Choroid plexus epithelial cell (primary cell): ENCODE measurements at places on chromosomes 1 and 21.

- peak; percentile 77 for DNase-seq
Observed at GRCh38 chr1:32353886-32354570, 8.3 kb downstream of the FAM229A start.

DNA sequence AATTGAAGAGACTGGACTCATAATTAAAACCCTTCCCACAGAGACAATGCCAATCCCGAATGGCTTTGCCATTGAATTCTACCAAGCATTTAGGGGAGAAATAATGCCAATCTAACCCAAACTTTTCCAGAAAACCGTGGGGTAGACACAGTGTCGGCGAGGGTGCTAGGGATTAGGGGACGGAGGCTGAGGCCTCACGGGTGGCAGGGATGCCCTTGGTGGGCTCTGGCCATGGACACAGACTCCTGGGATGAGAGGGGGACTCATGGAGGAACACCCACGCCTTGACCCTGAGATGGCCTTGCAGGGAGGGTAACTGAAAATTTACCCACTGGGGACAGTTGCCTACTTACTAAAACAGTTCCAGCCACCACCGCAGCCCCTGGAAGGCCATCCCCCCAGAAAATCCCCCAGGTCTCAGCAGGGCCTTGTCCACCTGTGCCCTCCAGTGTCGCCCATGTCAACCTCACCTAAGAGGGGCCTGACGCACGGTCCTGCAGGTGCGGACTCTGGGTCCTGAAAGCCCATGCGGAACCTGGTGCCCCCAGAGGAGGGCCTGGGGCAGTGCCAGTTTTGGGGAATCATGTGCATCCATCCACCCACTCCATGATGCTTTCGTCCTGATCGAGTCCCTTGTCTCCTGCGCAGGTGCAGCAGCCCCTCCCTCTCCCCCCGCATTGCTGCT, 1.9 kb downstream of the KRTAP10-5 start:
- no peak for DNase-seq

GRCh38 chr1:65625528-65625927, 167.2 kb upstream of the PDE4B start:
- DNase-seq, result no peak

DNA sequence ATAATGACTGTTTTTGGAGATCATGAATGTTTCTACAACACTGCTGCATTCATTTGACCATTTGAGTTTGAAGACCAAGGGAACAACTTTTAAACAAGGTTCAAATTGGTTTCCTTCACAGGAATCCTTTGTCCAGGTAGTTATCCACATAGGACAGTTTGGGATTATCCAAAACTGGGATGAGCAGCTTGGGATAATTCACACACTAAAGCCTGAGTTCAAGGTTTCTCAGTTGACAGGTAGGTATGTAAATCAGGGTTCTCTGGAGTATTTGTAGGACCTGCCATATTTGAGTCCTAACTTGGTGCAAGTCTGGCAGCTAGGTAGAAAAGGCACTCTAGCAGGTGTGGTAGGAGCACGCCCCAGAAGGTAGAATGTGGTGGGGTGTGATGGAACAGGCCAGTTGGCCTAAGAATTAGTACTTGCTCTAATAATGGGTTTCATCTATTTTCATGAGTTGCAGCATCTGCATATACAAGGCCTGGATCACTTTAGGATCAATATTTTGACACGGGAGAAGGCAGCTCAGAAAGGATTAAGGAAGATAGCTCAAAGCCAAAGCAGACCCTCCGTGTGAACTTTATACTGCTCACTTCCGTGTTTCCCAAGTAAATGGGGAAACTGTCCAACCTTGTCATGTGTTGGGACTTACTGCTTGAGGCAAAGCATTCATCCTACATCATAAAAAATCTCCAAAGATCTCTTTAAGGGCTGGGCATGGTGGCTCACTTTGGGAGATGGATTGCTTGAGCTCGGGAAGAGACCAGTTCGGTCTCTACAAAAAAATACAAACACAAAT, 14.1 kb upstream of the RAB42 start:
- DNase-seq, result no peak

DNA sequence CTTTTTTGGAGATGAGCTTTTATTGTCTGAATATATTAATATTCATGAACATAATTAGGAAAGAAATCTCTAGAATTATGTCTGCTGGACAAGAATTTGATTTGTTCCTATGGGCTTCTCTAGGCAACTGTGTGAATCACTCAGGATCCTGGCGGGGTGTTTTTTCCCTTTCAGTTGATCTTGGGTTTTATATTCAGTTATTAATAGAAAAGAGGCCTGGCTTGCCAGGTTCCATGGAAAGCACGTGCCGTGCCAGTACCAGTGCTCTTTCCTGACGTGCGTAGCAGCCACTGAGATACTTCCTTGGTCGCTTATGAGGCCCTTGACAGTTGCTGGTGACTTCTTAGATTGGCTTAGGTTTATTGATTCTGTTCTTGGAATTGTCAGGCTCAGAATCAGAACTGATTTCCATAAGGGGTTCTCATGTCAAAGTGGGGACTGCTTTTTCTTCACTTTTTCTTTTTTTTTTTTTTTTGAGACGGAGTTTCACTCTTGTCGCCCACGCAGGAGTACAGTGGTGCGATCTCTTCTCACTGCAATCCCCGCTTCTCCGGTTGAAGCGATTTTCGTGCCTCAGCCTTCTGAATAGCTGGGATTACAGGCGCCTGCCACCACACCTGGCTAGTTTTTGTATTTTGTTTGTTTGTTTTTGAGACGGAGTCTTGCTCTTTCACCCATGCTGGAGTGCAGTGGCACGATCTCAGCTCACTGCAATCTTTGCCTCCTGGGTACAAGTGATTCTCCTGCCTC, 48.7 kb upstream of the KIF1B start:
- DNase-seq, result no peak

GRCh38 chr21:8993284-8993942, 1528.0 kb upstream of the TPTE start:
- DNase-seq, result no peak

GRCh38 chr1:181012203-181012745, 10.4 kb downstream of the STX6 start:
- DNase-seq, result no peak

GRCh38 chr1:34054920-34055319, 110.1 kb downstream of the CSMD2 start:
- no peak for DNase-seq

DNA sequence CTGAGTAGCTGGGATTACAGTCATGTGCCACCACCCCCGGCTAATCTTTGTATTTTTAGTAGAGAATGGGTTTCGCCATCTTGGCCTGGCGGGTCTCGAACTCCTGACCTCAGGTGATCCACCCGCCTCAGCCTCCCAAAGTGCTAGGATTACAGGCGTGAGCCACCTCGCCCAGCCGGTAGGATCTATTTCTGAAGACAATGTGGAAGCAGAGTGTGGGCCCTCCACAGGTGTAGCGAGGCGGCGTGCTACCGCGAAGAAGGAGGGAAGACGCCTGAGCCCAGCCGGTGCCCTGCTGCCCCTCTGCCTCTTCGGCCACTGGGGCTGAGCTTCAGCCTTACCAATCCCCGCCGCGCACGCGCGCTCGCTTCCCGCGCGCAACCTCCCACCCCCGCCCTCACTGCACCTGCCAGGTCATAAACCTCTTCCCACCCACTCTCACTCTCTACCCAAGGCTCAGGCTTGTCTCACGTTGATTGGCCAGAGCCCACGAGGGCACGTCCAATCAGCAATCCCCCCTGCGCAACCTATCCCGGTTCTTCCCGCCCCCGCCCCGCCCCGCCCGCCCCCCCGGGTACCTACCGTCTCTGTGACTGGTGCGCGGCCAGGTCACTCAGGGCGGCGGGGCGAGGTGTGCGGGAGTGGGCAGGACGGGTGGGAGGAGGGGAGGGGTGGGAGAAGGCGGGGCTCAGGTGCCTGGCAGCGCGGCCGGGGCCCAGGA, 409 bp upstream of the HOOK1 start:
- peak; percentile 1 for DNase-seq

DNA sequence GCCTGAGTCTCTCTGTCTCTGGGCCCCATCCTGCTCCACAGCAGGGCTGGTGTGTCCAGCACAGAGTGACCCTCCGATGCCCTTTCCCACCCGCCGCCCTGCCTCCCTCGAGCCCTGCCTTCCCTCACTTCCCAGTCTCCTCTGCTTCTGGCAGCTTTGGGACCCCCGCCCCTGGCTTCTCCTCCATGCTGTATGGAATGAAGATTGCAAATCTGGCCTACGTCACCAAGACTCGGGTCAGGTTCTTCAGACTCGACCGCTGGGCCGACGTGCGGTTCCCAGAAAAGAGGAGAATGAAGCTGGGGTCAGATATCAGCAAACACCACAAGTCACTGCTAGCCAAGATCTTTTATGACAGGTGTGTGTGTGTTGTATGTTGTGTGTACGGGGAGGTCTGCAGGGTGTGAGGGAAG, 14.3 kb downstream of the MOV10 start:
- DNase-seq, result peak; percentile 67

DNA sequence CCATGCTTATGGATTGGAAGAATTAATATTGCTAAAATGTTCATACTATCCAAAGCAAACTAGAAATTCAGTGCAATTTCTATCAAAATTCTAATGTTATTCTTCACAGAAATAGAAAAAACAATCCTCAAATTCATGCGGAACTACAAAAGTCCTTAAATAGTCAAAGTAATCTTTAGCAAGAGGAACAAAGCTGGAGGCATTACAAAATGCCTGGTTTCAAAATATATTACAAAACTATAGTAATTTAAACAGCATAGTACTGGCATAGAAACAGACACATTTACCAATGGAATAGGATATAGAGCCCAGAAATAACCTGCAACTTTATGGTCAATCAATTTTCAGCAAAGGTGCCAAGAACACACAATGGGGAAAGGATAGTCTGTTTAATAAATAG, 3.8 kb downstream of the CTSS start:
- no peak for DNase-seq

DNA sequence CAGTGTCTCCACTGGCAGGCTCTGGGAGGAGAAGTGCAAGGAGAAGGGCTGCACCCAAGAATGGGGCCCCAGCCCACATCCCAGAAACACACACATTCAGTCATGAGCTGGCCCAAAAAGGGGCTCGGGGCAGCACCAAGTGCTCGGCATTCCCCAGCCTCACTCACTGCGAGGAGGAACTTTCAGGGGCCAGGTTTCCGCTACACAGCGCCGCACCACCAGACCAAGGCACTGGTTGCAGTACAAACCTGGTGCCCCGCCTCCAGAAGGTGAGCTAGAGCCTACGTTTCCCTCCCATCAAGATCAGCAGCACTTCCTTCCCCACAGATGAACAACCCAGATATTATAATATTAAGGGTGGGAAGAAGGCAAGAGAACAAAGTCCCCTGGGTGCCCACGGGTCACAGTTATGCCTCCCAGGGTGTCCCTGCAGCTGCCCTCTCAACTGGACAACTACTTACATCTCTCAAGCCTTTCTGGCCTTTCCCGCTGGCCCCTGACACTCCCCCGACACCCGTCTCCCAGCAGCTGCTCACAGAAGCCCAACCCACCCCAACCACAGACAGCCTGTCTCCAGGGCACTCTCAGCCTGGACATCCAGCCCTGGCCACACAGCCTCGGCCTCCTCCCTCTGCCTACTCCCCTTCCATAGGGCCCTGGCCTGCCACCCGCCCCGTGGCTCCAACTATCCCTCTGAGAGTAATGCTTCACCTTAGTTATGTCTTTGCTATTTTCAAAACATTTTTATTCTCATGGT, 3.8 kb downstream of the PBXIP1 start:
- no peak for DNase-seq

- DNase-seq, result no peak
Observed at GRCh38 chr1:72932025-72932424, 649.7 kb upstream of the NEGR1 start.

- DNase-seq, result peak; percentile 70
Observed at GRCh38 chr1:35544976-35545375, 12.2 kb downstream of the KIAA0319L start.

GRCh38 chr1:99538618-99538956, 107.3 kb upstream of the PALMD start:
- DNase-seq, result peak; percentile 44

- no peak for DNase-seq
Observed at GRCh38 chr1:109611308-109611990, 8.0 kb downstream of the GNAT2 start.

- peak; percentile 70 for DNase-seq
Observed at GRCh38 chr1:233025157-233025556, 74.7 kb downstream of the NTPCR start.

DNA sequence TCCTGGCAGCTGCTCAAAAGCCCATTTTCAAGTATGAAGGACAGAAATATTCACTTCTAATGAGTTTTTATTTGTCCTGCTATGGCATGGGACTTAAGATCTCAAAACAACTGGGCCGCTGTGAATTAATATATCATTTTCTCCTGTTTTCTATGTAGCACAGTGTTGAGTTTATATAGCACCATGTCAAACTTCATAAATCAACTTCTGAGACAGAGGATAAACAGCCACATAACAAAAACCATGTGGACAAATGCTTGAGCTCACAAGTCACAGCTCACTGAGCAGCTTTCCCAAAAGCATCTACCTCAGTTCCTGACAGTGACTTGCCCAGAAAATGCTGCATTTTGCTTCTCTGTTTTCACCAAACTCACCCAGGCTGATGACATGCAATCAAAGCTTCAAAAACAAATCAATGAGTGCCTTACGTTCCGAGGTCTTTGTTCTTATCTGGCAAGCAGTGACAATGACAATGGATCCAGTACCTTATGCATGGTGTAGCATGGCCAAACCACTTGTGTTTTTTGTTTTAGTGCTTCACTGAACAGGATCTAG, 722.6 kb downstream of the LRRIQ3 start:
- no peak for DNase-seq

- DNase-seq, result peak; percentile 61
Observed at GRCh38 chr1:205813755-205814058, 709 bp upstream of the SLC41A1 start.

- DNase-seq, result peak; percentile 35
Observed at GRCh38 chr1:202205523-202206190, 12.1 kb downstream of the LGR6 start.

- DNase-seq, result peak; percentile 96
Observed at GRCh38 chr1:187001198-187001889, 172.6 kb downstream of the PLA2G4A start.

GRCh38 chr1:32062867-32063230, 9.9 kb upstream of the TMEM39B start:
- DNase-seq, result peak; percentile 23

GRCh38 chr1:170539154-170539553, 7.2 kb downstream of the GORAB start:
- DNase-seq, result no peak

DNA sequence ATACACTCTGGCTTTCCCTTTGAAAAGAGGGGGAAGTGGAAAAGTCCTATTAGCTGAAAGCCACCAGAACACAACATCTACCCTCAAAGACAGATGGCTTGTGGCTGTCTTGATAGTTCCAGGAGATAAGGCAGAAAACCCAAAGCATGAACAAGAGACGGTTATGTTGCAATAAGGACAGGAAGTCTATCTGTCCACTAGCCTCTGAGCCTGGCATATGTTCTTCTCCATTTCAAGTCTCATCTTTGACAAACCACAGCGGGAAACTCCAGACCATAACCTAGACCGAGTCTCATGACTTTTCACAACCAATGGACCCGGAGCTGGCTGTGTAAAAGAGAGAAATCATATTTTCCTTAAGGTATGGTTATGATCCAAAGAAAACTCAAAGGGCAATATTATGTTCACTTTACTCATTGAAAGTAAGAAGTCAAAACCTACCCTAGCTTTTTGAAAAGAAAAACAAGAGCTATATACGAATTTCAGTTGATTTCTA, 33.8 kb downstream of the DUSP10 start:
- DNase-seq, result peak; percentile 73
